Occipital lobe (tissue), 3 donors: ENCODE measurements at places on chromosomes 16 and 17. TPM values are rescaled to one million over a fixed set of nuclear protein-coding genes. Genes with fewer than 3 reads are reported as not detected.

Gene OR3A2
- 0.94 TPM for total RNA-seq

DNA sequence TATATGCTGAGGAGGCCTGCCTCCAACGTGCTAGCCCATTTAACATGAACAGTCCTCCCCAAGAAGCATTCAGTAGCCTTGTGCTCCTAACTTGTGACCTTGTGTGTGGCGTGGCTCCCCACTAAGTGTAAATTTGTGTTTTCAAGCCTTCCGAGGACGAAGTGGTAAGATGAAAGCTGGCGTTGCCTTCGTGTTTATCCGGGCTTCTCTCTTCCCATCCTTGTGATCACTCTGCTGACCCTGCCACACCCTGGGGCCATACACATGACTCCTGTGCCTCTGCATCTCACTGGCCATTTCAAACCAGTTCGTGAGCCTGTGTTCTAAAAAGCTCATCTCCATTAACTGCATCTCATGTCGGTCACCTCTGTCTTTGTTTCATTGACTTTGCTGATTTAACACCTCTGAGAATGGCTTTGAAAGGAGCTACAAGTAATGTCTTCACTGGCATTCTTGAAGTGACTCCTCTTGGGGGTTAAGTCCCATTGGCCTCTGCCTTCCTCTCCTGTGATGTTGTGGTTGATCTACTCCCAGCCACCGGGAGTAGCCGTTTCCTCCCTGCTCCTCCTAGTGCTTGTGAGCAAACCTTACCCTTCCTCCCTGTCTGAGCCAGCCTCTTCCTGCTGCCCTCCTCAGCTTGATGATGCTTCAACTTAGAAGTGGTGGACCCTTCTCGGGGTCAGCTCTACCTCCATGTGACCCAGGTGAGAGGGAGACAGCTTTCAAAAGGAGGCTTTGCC is 27.4 kb upstream of the NAGLU start:
- DNase-seq: no peak

Gene ZG16
- not detected for total RNA-seq

GRCh38 chr16:26569793-26570192 is 496.9 kb upstream of the C16orf82 start:
- peak; percentile 8 for DNase-seq

- peak; percentile 79 for DNase-seq
Measured at GRCh38 chr16:57462209-57462977, at the start of gene POLR2C. Gene POLR2C (plus strand): TSS chr16:57462679. CDS start chr16:57462725, 46 bp downstream.

- DNase-seq: no peak
Measured at GRCh38 chr17:29212094-29212631, 32.0 kb upstream of the MYO18A start.

GRCh38 chr16:77784441-77785372 is 3.7 kb upstream of the VAT1L start:
- DNase-seq: no peak

DNA sequence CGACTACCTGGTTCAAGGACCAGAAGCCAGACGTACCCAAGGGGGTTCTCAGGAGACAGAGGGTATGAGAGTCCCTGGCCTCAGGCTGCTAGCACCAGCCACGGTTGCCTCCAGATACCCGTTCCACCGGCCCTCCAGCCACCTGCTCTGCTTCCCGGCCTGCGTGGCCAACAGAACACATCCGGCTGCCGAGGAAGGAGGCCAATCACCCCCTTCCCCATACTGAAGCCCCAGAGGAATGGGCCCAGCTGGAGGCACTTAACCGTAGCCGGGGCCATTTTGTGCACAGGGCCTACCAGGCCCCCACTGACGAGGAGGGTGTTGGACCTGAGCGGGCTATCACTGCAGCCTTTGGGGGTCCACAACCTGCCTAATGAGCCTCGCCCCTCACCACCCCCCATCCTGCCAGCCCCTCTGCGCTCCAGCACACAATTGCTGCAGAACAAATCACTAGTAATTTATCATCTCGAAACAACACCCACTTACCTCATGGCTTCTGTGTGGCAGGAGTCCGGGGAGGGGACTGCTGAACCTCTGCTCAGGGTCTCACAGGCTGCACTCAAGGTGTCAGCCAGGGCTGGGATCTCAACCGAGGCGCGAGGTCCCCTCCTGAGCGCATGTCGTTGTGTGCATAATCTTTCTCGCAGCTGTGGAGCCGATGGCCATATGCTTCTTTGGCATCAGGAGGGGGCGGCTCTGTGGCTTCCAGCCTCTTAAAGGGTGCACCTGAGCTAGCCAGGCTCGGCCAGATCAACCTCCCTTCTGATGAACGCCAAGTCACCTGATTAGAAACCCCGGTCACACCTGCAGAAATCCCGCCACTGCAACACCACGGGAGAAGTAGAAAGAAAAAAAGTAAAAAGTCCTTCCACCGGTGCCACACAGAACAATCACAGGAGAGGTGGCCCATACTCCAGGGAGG is 10.1 kb upstream of the KREMEN2 start:
- DNase-seq: no peak
